Activated T-cell treated with anti-CD3 and anti-CD28 coated beads, Interleukin-2, amount 50 U/mL, for 48 hours (primary cell): ENCODE measurements at places on chromosomes 12 and 14.

GRCh38 chr12:4857472-4858291, 52.0 kb upstream of the KCNA1 start:
- peak; percentile 84 for DNase-seq

- no peak for DNase-seq
These were observed 729.2 kb downstream of the AACS start for GRCh38 chr12:125794401-125794800.

GRCh38 chr12:5260086-5260485, 171.8 kb upstream of the NTF3 start:
- no peak for DNase-seq

- no peak for DNase-seq
These were observed 5.3 kb downstream of the HSD17B6 start for GRCh38 chr12:56768424-56768823.

DNA sequence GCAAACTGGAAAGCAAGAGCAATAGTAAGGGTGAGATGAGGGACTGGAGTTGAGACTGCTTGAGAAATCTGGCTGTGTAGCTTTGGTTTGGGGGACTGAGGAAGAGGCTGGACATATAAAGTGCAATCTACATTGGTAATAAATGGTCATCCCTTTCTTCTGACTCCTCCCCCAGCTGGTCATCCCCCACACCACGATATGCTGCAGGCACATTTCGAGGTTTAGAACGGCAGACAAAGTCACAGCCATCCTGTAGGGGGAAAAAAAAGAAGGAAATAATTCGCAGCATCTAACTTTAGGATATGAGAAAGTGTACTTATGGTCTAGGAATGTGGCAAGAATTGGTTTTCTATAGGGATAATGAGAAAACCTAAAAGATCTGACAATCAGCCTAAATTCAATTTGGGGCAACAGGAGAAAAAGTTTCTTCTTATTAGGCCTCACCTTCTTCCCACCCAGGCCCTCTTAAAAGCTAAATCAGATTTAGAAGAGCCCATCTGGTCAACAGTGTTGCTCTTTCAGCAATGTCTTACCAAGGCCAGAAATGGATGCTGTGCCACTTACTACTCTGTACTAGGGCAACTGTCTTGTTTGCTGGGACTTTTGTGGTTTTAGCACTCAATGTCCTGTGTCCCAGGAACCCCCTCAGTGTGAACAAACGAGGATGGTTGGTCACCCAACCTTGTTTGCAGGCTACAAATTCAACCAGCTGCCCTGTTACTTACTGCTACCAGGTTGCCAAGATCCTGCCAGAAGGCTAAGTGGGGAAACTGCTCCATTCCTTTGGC, 7.6 kb downstream of the M6PR start:
- DNase-seq, result no peak

- no peak for DNase-seq
These were observed 140.1 kb downstream of the DHRS2 start for GRCh38 chr14:23776296-23776695.

DNA sequence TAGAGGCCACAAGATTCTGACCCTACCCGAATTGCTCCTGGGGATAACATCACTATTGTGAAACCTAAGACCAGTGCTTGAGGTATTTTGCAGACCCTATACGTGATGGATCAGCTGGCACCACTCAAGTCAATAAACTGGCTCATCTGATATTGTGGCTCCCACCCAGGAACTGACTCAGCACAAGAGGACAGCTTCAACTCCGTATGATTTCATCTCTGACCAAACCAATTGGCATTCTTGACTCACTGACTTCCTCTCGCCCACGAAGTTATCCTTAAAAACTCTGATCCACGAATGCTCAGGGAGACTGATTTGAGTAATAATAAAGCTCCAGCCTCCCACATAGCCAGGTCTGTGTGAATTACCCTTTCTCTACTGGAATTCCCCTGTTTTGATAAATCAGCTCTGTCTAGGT, 1036.1 kb upstream of the TMEM132C start:
- DNase-seq, result no peak

DNA sequence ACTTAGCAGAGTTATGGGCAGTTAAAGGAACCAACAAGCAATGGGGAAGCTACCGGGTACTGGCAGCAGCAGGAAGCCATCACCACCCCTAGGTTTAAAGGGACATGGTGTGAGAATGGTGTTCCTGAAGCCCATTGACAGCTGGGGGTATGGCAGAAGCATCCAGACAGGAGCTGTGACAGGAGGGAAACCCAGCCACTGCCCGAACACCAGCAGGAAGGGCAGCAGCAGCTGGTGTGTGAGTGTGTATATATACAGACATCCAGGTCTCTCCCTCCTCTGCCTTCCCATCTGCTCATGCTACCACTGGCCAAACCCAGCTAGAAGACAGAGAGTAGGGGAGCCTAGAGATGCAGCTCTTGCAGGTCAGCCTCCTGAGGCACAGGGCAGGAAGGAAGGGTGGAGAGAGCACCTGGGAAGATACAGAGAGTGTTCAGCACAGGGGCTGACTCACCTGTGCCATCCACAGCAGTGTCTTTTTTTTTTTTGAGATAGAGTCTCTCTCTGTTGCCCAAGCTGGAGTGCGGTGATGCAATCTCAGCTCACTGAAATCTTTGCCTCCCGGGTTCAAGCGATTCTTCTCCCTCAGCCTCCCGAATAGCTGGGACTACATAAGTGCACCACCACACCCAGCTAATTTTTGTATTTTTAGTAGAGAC, 9.2 kb upstream of the ADCK1 start:
- no peak for DNase-seq

- no peak for DNase-seq
These were observed 85.4 kb downstream of the CRACR2A start for GRCh38 chr12:3667485-3667884.

DNA sequence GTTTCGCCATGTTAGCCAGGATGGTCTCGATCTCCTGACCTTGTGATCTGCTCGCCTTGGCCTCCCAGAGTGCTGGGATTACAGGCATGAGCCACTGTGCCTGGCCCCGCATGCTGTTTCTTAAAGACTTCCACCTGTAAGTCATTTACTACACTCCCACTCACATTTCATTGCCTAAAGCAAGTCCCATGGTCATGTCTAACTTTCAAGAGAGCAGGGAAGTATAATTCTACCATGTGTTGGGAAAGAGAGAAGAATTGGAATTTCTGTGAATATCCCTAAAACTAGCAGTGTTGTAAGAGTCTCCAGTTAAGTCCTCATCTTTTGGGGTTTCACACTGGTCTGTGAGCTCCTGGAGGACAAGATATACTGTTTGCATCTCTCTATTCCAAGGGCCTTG, 139.7 kb downstream of the EMP1 start:
- DNase-seq, result no peak

DNA sequence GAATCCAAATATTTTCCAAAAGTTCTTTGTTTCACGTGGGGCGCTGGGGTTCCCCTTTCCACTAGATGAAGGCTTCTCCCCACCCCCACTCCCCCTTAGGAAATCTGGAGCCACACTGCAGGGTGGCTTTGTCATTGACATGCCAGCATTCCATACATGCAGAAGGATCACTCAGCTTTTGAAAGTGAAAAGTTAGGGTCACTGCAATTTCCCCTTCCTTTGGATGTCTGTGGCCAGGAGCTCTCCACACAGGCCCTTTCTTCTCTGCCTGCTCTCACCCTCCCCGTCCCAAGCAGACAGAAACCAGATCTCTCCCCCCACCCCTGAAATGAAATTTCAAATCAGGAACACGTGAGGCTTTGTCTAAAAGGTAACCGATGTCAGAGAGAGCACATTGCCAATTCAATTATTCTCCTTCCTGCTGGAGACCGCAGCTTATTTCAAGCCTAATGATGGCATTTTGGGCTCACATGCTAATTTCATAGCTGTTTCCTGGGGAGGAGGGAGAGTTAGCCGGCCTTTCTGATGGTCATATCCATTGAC, 153.9 kb upstream of the RFLNA start:
- no peak for DNase-seq

- no peak for DNase-seq
These were observed 440.1 kb upstream of the CCDC196 start for GRCh38 chr14:66046035-66046434.

DNA sequence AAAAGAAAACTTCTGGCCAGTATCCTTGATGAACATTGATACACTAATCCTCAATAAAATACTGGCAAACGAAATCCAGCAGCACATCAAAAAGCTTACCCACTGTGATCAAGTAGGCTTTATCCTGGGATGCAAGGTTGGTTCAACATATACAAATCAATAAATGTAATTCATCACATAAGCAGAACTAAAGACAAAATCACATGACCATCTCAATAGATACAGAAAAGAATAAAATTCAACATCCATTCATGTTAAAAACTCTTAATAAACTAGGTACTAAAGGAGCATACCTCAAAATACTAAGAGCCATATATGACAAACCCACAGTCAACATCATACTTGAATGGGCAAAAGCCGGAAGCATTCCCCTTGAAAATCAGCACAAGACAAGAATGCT, 71.8 kb upstream of the PTPRB start:
- no peak for DNase-seq

- peak; percentile 60 for DNase-seq
These were observed 507 bp downstream of the BAZ2A start for GRCh38 chr12:56629459-56630179.

DNA sequence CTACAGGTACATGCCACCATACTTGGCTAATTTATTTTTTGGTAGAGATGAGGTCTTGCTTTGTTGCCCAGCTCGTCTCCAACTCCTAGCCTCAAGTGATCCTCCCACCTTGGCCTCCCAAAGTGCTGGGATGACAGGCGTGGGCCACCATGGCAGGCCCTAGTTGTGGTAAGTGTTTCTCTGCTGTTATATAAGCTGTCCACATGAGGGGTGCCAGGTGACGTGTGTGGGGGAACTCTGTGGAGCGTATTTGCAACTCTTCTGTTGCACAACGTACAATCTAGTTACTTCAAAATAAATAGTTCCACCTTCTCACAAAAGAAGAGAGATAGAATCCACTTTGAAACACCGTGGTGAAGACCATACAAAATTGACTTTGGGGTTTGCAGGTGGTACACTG, 125.1 kb downstream of the NCOR2 start:
- no peak for DNase-seq

- no peak for DNase-seq
These were observed 56.6 kb downstream of the RNF34 start for GRCh38 chr12:121456551-121456950.
